Keratinocyte (primary cell): ENCODE measurements at places on chromosomes 11 and 22. TPM values are rescaled to one million over a fixed set of nuclear protein-coding genes. Genes with fewer than 3 reads are reported as not detected.

The CASP5 gene
- 0.15 TPM in 1 of 3 replicates, not detected in the others for polyA plus RNA-seq

The HMOX1 gene
- 1.5 to 4.5 TPM (median 2.5 TPM) in 3 replicates for polyA plus RNA-seq

The C11orf86 gene
- polyA plus RNA-seq: not detected in 3 replicates

The SAA2 gene
- polyA plus RNA-seq: 1.2 to 5.9 TPM (median 1.3 TPM) in 3 replicates

The SCGB1C1 gene
- polyA plus RNA-seq: not detected in 3 replicates

The OR51E2 gene
- polyA plus RNA-seq: 0.03 TPM in 2 of 3 replicates, not detected in the other

The WDR74 gene
- 44.5 to 48.1 TPM (median 47.7 TPM) in 3 replicates for polyA plus RNA-seq

The PANX2 gene
- 0.22 to 0.68 TPM (median 0.32 TPM) in 3 replicates for polyA plus RNA-seq

The PKP3 gene
- 125 to 245 TPM (median 127 TPM) in 3 replicates for polyA plus RNA-seq

The SEPTIN5 gene
- 2.2 to 4.9 TPM (median 4.2 TPM) in 3 replicates for polyA plus RNA-seq

The CARD18 gene
- polyA plus RNA-seq: 2.5 to 11.5 TPM (median 10.4 TPM) in 3 replicates

The OR52N4 gene
- 0.23 TPM in 1 of 3 replicates, not detected in the others for polyA plus RNA-seq

The OR52A1 gene
- polyA plus RNA-seq: not detected in 3 replicates

The SLC22A8 gene
- not detected in 3 replicates for polyA plus RNA-seq

The HBB gene
- polyA plus RNA-seq: not detected in 3 replicates

The EXPH5 gene
- polyA plus RNA-seq: 7.9 to 19.0 TPM (median 11.7 TPM) in 3 replicates

The C11orf97 gene
- not detected in 3 replicates for polyA plus RNA-seq

The RAB39A gene
- polyA plus RNA-seq: not detected in 3 replicates

The ANO9 gene
- polyA plus RNA-seq: 16.1 to 40.2 TPM (median 17.7 TPM) in 3 replicates

The OR5A1 gene
- not detected in 3 replicates for polyA plus RNA-seq

The OR10A2 gene
- not detected in 3 replicates for polyA plus RNA-seq

The ZBTB16 gene
- 0.18 to 0.39 TPM in 2 of 3 replicates, not detected in the other for polyA plus RNA-seq

The KCNJ5 gene
- polyA plus RNA-seq: 0.59 to 1.4 TPM (median 0.77 TPM) in 3 replicates

The OR4C16 gene
- not detected in 3 replicates for polyA plus RNA-seq

The TBC1D22A gene
- polyA plus RNA-seq: 17.7 to 22.7 TPM (median 20.9 TPM) in 3 replicates

The MLC1 gene
- polyA plus RNA-seq: not detected in 3 replicates

The MUC5B gene
- not detected in 3 replicates for polyA plus RNA-seq

The TRIM29 gene
- polyA plus RNA-seq: 303 to 611 TPM (median 463 TPM) in 3 replicates

The MMP1 gene
- 81.5 to 158 TPM (median 107 TPM) in 3 replicates for polyA plus RNA-seq

The TLCD5 gene
- 2.7 to 4.0 TPM (median 3.7 TPM) in 3 replicates for polyA plus RNA-seq

The PDGFB gene
- polyA plus RNA-seq: 4.3 to 10.3 TPM (median 6.0 TPM) in 3 replicates

The DTX4 gene
- 1.6 to 2.0 TPM (median 1.9 TPM) in 3 replicates for polyA plus RNA-seq

The ALG12 gene
- 6.3 to 9.0 TPM (median 7.1 TPM) in 3 replicates for polyA plus RNA-seq

The GVQW3 gene
- 0.39 to 0.80 TPM (median 0.48 TPM) in 3 replicates for polyA plus RNA-seq
